ENCODE measurements at places on chromosomes 6 and 20.

DNA sequence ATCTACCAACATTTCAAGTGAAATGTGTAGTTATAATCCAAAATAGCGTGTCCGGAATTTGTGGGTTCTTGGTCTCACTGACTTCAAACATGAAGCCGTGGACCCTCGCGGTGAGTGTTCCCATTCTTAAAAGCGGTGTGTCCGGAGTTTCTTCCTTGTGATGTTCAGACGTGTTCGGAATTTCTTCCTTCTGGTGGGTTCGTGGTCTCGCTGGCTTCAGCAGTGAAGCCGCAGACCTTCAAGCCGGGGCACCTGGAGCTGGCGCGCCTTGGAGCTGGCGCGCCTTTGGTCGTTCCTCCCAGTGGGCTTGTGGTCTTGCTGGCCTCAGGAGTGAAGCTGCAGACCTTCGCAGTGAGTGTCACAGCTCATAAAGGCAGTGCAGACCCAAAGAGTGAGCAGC lies 291.5 kb upstream of the EYS start:
- DNase-seq = no peak

GRCh38 chr6:67615796-67616195 lies 1019.3 kb upstream of the ADGRB3 start:
- DNase-seq = no peak

DNA sequence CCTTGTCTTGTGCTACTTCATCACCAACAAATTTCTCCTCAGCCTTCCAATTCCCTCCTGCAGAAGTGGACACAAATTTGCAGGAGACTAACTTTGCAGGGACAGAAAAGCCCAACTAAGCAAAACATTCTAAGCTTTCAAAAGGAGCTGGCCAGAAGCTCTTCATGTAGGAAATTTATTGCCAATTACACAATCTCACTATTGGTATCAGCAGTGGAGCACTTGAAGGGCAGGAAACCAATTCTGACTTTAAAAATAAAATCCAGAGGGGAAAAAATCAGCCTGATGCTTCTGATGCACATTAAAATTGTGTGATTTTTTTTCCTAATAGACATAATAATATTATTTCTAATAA lies 193.3 kb downstream of the LY86 start:
- DNase-seq = no peak

- no peak for DNase-seq
These were observed 8.7 kb downstream of the CCDC170 start for GRCh38 chr6:151502499-151502898.

- DNase-seq = no peak
These were observed 75.7 kb upstream of the SNX9 start for GRCh38 chr6:157747370-157747769.

DNA sequence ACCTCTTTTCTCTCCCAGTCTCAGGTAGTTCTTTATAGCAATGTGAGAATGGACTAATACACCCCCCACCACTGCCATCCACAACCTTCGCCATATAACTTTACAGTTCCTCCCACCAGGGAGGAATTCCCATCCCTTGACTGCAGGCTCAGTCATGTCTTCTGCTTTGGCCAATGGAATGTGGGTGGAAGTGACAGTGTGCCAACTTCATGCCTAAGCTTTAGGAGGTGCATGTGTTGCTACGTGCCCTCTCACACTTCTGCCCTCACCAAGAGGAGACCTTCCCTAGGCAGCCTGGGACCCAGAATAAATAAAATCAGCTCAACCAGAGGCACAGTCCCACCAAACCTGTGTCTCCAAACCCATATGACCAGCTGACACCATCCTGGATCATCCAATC lies 33.0 kb upstream of the LRRN4 start:
- no peak for DNase-seq

DNA sequence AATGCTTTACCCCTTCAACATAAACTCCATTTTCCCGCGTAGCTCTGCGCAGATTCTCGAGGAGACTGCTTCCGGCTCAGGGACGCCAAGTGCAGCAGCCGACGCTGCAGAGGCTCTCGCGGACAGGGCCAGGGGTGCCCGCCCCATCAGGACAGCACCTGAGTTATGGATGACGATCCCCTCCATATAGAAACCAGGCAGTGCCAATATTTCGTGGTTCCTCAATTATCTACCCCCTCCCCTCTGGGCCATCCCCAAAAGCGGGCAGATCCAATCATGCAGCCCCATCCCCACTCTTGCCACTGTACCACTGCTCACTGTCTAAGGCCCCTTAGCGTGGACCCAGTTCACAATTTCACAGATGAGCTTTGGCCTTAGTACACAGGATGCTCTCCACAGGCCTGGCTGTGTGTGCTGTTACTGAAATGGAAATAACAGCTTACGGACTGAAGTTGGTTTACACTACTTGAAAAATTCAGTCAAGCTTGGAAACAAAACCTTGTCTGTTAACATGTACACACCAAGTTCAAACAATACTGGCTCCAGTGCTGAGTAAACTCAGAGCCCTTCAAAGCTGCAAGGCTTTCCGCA lies 74.5 kb downstream of the DACT2 start:
- DNase-seq = no peak

DNA sequence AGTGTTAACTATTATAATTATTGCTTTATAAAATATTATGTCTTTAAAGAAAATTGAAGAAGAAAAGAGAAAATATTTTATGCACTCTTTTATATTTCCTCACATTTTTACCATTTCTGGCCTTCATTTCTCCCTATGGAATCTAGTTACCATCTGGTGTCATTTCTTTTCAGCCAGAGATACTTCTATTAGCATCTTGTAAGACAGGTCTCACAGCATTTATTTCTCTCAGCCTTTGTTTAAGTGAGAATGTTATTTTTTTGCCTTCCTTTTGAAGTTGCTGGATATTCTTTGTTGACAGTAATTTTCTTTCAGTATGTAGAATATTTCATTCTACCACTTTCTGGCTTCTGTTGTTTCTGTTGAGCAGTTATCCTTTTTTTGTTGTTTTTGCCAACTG lies 652.1 kb upstream of the CITED2 start:
- no peak for DNase-seq

GRCh38 chr20:3712279-3712873 lies at the start of gene SIGLEC1:
Gene SIGLEC1 (minus strand): TSS chr20:3712600. CDS start chr20:3707128, 5,472 bp downstream.
- no peak for DNase-seq

DNA sequence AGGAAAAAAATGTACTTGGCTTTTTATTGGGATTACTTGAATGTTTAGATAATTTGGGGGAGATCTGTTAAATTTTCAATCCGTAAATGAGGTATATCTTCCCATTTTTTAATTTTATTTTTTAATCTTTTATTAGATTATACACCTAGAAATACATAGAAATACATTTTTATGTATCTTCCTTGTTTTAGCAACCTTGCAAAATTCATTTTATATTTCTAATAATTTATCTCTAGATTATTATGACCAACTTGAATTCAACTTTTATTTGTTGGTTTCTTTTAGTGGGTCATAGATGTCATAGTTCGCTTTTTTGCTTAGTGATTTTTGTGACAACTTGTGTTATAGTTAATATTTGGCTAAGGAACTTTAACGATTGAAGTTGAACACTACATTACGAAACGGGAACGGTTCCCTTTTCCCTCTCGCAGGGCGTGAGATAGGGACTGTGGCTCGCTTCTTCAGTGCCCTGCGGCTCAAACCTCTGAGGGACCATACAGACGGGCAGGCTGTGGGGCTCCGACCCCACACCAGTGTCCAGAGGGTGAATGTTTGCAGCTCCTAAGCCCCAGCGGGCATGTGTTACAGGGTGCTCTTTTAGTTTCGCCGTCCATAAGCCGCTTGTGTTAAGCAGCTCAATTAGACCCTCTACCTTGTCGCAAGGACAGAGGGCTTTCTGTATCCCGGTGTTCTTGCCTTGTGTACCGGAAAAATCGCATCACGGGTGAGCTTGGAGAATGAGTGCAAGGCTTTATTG lies 53.8 kb downstream of the PRND start:
- DNase-seq = no peak

GRCh38 chr6:148735989-148736388 lies 10.8 kb upstream of the UST start:
- DNase-seq = no peak

DNA sequence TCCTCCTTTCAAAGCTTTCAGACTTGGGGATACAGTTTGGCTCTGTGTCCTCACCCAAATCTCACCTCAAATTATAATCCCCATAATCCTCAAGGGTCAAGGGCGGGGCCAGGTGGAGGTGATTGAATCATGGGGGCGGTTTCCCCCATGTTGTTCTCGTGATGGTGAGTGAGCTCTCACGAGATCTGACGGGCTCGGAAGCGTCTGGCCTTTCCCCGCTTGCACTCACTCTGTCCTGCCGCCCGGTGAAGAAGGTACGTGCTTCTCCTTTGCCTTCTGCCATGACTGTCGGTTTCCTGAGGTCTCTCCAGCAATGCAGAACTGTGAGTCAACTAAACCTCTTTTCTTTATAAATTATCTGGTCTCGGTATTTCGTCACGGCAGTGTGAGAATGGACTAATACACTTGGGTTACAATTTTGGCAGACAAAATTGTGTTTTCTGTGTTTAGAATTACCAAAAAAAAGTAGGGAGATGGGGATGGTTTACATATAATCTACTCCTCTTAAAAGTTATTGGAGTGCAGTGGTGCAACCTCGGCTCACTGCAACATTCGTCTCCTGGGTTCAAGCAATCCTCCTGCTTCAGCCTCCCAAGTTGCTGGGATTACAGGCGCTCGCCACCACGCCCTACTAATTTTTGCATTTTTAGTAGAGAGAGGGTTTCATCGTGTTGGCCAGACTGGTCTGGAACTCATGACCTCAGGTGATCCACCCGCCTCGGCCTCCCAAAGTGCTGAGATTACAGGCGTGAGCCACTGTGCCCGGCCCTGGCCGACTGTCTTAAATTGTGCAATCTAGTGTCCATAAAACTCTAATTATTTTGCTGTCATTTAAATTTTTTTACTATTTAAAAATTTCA lies 33.6 kb upstream of the PXDC1 start:
- no peak for DNase-seq

- no peak for DNase-seq
These were observed 49.9 kb upstream of the ADGRF1 start for GRCh38 chr6:47091886-47092668.

GRCh38 chr6:167152862-167153261 lies 4.9 kb downstream of the GPR31 start:
- no peak for DNase-seq

GRCh38 chr6:37131104-37131959 lies 38.6 kb upstream of the PIM1 start:
- DNase-seq = no peak

DNA sequence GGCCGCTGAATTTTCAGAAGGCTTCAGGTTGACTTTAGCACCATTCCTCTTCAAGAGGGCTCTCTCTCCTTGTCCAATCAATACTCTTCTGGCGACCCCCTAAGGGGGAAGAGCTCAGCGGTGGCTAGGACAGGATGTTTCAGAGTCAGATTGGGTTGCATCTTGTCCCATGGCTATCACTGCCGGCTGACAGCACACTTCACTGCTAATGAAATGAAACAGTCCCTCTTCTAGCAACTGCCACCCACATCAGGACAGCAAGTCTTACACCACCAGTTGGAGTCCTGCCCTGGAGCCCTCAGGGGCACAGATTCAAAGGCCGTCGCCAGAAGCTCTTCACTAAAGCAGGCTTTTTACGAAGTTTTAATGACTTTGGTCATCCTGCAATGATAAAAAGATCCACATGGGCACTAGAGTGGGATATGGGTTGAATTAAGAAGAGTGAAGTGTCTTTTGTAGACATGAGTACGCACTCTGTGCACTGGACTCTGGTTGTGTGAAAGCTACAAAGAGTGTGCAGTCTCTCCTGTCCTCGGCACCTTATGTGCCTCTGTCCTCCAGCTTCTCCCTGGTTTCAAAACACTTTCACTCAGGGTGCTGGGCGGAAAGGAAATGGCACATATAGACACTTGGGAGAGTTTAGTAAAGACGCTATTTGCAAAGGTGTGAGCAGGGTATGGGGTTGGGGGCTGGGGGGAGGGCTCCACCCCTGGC lies 66.1 kb upstream of the SLC22A16 start:
- no peak for DNase-seq

- no peak for DNase-seq
These were observed 15.9 kb upstream of the SLC9A8 start for GRCh38 chr20:49796600-49797343.

DNA sequence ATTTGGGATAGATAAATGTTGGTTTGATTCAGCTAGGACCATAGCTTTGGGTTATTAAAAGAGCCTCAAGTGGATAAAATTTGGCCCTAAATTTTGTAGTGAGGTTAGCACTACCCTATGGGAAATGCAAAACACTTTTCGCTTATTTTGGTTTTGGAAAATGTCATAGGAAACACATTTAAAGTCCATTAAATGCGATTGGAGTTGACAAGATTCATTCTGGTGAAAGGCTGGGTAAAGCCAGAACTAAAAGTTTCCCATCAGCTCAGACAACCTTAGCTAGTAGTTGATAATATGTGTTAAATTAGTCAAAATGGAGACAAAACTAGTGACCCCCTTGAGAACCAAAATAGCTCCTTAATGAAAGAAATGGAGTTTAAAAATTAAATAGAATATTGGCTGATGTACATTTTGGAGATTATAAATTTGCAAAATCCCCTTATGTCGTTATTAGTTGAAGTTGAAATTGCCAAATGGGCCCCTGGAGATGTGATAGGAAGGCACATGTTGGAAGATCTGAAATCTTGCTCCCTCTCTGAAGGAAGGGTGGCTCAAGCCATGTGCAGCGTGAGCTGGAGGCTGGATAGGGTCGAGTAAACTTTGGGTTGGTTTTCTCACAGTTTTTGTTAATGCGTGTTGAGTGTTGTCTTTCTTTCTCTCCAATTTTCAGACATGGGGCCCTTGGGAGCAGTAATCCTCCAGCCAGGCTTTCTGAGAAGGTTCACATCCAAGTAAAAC lies 72.8 kb downstream of the CD83 start:
- DNase-seq = no peak

DNA sequence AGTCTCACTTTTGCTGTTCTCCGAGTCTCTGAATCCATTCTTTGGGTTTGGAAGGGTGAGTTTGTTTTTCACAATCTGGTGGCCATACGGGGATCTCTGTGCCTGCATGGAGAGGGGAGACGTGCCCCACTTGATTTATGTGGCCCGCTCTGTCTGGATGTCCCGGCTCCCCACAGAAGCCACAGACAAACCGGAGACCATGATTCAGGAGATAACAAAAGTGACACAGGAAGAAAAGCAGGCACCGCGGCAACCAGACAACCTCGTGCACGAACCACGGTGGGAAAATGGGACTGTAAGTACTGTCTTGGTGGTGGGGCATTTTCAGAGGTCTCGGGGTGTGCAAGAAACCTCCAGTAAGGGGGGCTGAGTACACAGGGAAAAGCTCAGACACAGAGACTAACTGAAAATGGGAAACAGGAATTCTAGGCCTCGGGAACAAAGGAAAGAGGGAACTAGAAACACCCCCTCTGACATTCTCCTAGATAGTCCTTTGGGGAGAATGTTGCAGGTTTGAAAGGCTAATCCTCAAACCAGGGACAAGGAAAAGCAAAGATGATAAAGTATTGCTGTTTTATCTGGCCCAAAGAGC lies 22.1 kb upstream of the ZNF318 start:
- DNase-seq = peak; percentile 14

- no peak for DNase-seq
These were observed 1066.9 kb downstream of the KIF16B start for GRCh38 chr20:15506311-15506710.

DNA sequence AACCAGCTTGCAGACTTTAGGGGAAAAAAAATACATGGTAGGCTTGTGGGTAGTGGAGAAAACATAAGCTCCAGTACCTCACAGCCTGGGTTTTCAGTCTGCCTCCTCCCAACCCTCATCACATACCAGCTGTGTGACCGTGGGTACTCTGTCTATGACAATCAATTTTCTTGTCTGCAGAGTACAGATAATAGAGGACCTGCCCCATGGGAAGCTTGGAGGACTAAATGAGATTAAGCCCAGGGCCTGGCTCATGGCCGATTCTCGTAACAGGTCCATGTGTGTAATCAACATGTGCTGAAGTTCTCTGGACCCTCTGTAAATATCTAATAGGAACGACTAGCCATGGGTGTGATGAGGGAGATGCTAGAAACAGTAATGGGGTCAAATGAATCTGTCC lies 34.0 kb downstream of the NT5E start:
- DNase-seq = no peak

Data from stimulated activated CD4-positive, alpha-beta T cell treated with anti-CD3 and anti-CD28 coated beads, Interleukin-12 subunit alpha, Interleukin-12 subunit beta, amount 100 ng/mL, for 4 hours (primary cell).